SJCRH30 (cell line): ENCODE measurements at places on chromosomes 6 and 20. TPM values are rescaled to one million over a fixed set of nuclear protein-coding genes. Genes with fewer than 3 reads are reported as not detected.

KCTD20 gene
- 61.6 and 64.1 TPM in 2 replicates for total RNA-seq

C20orf144 gene
- 0.38 and 0.42 TPM in 2 replicates for total RNA-seq

ELOVL4 gene
- total RNA-seq: 8.7 and 9.6 TPM in 2 replicates

BTNL2 gene
- not detected in 2 replicates for total RNA-seq

NKX2-2 gene
- not detected in 2 replicates for total RNA-seq

ZC2HC1B gene
- not detected in 2 replicates for total RNA-seq

MYBL2 gene
- 181 and 191 TPM in 2 replicates for total RNA-seq

CST5 gene
- not detected in 2 replicates for total RNA-seq

DNA sequence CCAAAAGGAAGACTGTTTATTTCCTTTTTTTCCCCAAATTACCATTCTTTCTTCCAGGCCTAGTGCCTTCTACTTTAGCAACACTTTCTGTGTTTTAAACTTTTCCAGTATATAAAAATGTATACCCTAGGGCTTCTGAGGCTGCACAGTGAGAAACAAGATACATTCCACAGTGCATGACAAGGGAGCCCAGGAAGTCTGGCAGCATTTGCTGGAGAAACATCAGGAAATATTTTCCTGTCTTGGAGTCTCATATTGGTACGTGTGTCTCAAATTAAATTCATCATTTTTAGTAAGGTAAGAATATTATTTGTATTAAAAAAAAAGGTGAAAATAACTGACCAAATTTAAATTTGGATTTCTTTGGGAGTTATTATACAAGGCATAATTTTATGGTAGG lies 662.6 kb downstream of the RFPL4B start:
- DNase-seq: no peak

DNA sequence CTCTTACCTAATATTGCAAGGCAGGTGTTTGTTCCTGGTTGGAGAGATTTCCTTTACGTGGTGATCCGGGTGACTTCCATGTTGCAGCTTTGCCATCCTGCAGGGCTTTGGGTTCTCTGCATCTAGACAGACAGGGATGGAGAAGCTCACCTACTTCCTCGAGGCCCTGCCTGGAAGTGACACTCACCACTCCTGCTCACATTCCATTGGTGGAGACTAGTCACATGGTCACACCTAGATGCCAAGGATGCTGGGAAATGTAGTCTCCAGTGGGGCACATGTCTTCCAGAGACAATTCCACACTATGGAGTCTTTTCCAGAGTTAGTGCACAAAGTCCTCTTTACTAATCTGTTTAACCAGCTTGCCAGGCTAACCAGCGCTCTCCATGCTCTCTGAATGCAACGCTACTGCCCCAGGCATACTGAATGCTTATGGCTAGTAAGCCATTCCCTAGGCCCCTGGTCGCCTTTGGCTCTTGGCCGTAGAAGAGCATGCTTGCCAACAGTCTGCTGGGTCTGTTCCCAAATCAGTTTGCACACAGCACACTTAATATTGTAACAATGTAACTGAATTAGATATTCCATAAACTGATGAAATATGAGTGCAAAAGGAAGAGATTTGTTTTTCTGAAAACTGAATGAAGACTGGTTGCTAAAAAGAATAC lies 6.7 kb upstream of the KCNK15 start:
- peak; percentile 61 for DNase-seq

DNA sequence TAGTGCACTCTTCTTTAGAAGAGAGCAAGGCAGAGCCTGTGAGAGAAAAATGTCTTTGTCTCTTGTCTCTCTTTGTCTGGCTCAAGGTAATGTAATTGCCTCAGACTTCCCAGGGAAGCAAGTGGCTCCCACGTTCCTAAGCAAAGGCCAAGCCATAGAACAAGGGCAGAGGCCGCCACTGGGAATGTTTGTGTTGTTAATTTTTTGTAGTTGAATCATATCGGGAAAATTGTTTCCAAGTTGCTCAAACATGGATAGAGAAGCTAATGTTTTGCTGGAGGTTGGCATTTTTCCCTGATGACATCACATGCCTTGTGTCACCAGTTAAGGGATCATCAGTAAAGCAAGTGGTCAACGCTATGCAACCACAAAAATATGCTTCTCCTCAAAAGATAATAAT lies 211.5 kb upstream of the FOXA2 start:
- peak; percentile 81 for DNase-seq

DNA sequence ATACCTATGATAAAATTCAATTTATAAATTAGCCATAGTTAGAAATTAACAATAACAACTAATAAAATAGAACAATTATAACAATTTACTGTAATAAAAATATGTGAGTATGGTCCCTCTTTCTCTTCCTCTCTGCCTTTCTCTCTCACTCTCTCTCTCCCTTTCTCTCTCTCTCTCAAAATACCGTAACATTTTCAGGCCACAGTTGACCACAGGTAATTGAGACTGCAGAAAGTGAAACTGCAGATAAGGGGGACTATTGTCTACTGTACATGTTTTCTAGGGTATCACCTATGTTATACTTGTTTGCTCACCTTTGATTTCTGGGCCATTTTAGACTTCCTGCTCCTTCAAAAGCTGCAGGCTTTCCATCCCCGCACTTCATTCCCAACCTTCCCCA lies 46.8 kb downstream of the LY86 start:
- DNase-seq: no peak

DNA sequence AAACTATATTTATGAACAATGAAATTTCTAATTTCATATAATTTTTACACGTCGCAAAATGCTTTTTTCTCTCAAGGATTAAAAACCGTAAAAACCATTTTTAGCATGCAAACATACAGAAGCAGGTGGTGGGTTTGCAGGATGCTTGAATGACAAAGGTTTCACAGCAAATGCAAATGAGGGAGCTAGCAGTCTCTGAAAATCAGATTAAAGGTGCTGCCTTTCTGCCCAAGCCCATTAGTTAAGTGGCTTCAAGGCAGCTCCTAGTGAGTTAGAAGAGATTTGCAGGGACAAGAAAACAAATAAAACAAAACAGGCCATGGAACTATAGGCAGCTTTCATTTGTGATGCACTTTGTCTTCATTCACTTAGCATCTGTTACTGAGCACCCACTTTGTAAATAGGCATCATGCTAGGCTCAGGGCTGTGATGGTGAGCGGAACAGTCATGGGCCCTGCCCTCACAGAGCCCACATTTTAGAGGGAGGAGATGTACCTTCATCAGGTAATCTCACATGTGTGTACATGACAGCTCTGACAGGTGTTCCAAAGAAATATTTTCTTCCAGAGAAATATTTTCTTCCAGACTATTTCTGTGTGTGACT lies 29.5 kb downstream of the NAPB start:
- DNase-seq: no peak

- peak; percentile 76 for DNase-seq
Observed at GRCh38 chr6:170080828-170081371, 210.0 kb downstream of the DLL1 start.

GRCh38 chr6:132479131-132479530 lies 33.8 kb downstream of the STX7 start:
- no peak for DNase-seq

DNA sequence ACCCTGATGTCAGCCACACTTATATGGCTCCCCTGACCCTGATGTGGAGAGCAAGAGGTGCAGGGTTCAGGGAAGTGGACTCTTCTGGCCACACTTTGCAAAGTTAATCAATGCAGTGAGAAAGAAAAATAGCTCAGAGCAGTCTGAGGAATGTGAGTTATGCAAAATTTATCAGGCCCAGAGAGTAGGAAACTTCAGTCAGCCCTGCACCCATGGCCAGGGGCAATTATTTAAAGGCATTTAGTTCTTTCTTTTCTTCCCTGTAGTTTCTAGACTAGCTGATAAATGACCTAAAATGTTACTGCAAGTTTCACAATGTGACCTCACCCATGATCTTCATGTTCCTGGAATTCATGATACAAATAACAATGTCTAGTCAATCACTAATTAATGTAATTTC lies 143.7 kb upstream of the GGTLC1 start:
- DNase-seq: no peak

DNA sequence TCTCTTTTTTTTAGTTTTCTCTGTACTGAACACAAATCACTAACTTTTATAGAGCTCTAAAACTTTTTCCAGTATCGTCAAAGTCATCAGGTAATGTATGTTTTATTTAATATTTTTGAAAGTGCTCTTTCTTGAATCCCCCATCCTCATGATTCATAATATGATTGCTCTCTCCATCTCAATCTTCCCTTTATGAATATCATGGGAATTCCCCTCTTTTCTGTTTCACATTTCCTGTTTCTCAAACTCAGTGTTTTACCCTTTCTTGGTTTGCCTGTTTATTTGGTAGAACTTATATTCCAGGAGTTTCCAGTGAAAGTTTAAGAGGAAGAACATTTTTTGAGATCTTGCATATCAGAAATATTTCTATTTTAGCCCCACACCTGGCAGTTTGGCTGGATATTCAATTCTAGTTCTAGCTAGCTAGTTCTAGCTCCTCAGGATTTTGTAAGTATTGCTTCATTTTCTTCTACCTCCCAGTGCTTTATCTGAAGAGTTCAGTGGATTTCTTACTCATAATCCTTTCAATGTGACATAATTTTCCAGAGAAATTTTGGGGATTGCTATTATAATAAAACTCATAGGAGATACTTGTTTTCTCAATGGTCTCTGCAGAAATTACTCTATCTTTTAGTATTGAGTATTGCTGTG lies 6.1 kb upstream of the C6orf58 start:
- DNase-seq: no peak

DNA sequence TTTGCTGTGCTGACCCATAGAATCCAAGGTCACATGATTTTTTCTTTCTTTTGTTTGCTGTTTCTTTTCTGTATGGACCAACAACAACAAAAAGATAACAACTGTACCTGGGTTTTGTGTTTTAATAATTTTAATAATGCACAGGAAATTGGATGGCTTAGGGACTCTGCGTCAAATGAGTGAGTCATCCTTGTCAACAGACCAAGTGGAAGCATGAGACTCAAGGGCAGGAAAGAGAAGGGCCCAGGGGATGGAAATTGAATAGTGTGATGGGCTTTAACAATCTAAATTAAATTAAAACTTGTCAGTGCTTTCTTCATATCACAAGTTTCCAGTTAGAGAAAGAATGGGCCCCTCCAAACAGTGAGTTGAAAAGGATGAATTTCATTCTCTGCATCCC lies 413.0 kb downstream of the PREX1 start:
- no peak for DNase-seq

DNA sequence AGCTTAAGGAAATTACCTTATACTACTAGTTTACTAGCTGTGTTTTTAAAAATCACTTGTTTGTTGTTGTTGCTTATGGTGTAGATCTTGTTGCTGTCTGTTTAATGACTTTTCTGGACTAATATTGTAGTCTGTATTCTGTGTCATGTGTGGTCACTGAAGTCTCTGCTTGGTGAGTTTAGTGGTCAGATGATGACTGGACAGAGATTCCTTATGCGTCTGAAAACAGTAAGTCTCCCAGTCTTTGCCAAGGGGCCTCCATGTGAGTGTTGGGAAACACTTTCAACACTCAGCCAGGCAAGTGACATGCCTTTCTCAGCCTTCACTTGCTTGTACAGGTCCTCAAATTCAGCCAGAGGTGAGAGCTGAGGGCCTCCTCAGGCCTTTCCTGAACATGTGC lies 256.9 kb upstream of the RNF24 start:
- DNase-seq: no peak

- DNase-seq: peak; percentile 9
Observed at GRCh38 chr20:39607141-39607540, 645.0 kb downstream of the DHX35 start.

GRCh38 chr6:68779366-68779765 lies 144.3 kb downstream of the ADGRB3 start:
- DNase-seq: peak; percentile 13

DNA sequence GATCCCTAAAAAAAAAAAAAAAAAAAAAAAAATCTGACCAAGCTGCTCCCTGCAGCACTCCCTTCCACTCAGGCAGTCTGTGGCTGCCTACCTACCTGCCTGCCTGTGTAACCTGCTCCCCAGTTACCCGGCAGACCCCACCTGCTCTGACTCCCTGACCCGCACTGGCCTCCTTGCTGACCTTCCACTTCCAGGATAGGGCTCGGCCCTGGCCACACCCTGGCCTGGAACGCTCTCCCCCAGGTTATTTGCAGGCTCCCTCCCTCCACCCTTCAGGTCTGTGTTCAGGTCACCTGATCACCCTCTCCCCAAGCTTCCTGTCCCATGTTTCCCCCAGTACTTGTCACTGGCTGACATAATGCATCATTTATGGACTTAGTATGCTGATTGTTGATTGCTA lies 134.3 kb downstream of the SLC23A2 start:
- no peak for DNase-seq

- no peak for DNase-seq
Observed at GRCh38 chr6:34867484-34867883, 20.4 kb downstream of the TAF11 start.

DNA sequence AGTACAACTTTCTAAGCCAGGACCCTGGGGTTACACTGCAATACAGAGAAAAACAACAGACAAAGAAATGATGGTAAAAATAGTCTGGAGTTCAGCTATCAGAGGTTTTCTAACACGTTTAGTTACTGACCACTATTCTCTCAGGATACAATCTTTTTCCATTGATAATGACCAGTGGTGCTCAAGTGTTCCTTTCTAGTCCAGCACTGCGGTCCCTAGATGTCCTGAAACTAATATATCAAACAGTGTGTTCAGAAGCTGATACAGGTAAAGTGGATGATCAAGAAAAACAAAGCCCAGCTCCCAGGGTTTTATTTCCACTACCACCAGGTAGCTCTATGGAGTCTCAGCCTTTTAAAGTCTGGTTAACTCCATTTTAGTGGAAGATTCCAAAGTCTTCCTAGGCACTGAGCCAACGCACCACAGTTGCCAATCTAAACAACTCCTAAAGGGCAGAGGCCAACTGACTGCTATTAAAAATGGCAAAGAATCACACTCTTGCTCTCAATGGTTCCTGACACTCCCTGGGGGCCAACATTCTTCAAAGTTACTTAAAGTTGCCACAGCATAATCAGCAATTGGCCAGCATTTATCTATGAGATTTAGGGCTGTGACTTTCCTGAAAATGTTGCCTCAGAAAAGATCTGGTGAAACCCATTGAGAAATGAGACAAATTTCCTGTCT lies 38.2 kb downstream of the DZANK1 start:
- no peak for DNase-seq

- no peak for DNase-seq
Observed at GRCh38 chr6:79571030-79571367, 33.8 kb upstream of the LCA5 start.

DNA sequence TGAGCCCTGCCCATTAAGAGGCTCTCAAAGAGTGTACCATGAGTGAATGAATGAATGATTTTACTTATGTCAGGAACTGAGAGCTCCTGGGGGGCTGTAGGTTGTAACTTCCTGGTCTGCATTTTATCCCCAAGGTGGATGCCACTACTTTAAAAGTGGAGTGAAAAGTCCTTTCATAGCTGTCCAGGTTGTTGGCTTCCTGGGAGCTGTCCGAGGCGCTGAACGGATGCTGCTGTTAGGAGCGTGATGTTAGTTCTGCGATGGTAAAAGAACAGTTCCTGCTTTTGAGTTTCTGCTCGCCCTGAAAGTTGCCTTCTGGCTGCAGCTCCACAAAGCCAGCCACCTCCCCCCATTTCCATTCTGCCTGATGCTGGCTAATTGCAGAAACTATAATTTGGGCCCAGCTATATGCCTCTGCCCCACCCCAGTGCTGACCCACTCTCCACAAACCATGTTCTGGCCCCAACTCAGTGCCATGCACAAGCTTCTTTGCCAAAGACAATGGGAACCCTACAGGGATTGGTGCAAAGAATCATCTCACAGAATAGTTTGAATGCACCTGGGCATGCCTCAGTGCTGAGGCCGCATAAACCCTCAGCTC lies 330.9 kb upstream of the CDH4 start:
- peak; percentile 67 for DNase-seq
